ENCODE measurements at places on chromosomes 16 and 17. TPM values are rescaled to one million over a fixed set of nuclear protein-coding genes. Genes with fewer than 3 reads are reported as not detected.

DNA sequence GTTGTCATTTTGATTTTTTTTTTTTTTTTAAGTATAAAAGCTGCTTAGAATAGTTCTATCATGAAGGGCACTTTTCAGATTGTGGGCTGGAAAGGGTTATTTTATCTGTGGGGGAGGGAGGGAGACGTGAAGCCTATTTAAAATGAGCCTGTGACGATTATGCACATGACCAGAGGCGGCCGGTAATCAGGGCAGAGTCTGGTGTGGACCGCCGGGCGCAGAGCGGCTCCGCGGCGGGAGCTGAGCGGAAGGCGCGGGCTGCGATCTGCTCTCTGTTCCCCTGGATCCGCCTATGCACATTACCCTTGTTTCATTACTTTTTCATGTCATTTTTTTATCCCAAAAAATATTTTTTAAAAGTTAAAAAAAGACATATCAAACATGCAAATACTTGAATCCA is 23.5 kb downstream of the TMC6 start:
- DNase-seq = no peak

DNA sequence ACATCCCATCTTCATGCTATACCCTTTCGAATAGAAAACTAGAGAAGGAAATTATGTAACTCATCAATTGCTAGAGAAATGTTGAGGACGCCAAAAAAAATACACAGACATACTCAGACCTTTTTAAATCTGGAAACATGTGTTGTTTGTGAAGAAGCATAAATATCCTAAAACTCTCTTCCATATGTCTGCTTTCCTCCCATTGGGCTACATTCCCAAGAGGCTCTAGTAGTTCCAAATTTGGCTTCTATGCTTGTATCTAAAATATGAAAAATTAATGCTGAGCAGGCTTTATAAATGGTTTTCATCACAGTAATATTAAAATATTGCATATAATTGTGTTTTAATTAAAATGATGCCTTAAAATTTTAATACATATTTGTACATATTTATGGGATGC is 297.9 kb upstream of the PSMD7 start:
- no peak for DNase-seq

DNA sequence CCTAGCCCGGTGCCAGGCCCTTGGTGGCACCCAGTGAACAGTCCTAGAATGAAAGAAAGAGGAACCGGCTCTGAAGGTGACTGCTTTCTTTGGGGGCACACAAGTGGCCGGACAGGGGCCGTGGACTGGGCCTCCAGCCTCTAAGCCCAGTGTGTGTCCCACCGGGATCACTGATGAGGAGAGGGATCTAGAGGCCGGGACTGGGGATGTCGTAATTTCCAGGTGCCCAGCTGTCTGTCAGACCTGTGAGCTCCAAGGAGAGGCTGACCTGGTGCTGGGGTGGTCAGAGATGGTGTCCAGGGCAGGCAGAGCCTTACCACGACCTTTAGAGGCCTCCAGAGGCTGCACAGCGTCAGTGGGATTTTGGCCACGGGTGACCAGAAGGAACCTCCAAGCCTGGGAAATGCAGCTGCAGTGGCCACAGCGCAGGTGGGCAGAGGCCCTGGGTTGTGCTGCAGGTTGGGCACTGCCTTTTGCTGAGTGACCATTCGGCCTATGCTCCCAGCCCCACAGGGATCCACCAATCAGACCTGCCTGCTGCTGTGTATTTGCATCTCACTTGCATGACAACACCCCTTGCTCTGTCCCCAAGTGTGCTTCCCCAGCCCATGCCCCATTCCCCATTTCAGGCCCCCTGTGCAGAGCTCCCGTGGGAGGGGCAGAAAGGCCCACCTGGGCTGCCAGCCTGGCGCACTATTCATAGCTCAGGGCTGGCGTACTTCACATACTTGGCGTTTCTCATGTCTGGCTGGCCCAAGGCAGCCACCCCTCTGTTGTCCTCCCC is 12.5 kb downstream of the ARHGAP23 start:
- no peak for DNase-seq

DNA sequence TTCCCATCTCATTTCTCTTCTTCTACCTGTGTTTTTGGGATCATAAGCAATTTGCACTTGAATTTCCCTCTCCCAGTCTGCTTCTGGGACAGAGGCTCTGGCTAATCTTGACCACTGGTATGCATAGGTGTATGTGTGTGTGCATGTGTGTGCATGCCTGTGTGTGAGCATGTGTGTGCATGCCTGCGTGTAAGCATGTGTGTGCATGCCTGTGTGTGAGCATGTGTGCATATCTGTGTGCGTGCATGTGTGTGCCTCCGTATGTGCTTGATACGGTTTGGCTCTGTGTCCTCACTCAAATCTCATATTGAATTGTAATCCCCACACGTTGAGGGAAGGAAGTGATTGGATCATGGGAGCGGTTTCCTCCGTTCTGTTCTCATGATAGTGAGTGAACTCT is 77.7 kb downstream of the HAPSTR1 start:
- no peak for DNase-seq

DNA sequence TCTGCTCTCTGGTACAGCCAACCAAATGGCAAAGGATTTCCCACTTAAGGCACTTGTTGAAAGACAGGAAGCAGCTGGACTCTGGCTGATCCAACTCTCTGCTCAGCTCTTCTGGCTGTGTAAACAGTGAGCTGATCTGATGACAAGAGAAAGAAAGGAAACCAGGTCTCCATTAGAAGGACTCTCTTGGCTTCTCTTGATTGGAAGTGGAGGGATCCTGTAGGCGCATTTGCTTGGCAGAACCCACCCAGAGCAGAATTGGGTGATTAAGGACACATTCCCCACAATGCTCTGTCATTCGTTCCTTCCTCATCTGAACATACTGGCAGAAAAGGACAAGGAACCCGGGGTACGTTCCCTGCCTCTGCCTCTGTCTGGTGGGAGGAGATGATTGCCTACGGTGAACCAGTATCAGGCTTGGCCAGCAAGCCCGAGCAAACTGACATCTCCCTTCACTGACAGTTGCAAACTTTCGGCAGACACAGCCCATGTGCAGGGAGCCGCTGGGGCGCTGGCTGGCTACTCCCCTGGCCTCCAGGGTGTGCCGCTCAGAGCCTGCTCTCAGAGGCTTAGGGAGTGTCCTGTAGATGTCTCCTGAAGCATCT is 29.1 kb downstream of the LDHD start:
- DNase-seq = no peak

DNA sequence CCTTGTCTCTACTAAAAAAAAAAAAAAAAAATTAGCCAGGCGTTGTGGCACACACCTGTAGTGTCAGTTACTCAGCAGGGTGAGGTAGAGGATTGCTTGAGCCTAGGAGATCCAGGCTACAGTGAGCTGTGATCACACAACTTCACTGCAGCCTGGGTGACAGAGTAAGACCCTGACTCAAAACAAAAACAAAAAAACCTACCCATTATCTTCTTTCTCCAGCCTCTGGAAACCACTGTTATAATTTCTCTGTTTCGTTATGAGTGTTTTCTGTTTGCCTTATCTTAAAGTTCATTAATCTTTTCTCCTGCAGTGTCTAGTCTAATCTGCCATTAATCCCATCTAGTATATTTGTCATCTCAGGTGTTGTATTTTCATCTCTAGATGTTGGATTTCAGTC is 18.6 kb upstream of the CLTC start:
- no peak for DNase-seq

DNA sequence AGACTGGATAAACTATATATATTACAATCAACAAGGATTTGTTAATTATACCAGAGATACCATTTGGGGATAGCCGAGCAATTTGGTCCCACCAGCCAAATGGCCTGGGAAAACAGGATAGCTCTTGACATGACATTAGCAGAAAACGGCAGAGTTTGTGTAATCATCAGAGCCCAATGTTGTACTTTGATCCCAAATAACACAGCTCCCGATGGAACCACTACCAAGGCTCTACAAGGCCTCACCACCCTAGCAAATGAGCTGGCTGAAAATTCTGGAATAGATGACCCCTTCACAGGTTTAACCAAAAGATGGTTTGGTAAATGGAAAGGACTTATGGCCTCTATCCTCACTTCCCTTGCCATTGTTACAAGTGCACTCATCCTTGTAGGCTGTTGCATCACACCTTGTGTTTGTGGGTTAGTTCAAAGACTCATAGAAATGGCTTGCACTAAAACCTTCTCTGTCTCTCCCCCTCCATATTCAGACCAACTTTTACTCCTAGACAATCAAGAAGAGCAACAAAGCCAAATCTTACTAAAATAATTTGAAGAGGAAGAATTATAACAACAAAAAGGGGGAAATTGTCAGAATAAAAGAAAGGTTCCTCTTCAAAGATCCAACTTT is 9.5 kb downstream of the TXNL4B start:
- DNase-seq = no peak

CLEC3A gene
- total RNA-seq = not detected

TUBB3 gene
- total RNA-seq = 118 TPM
